Dermis microvascular lymphatic vessel endothelial cell (primary cell): ENCODE measurements at places on chromosomes 11 and 22. TPM values are rescaled to one million over a fixed set of nuclear protein-coding genes. Genes with fewer than 3 reads are reported as not detected.

Gene MS4A3
- not detected in 2 replicates for total RNA-seq

Gene SPI1
- total RNA-seq: under 0.01 TPM in 1 of 2 replicates, not detected in the other

Gene DBX1
- total RNA-seq: not detected in 2 replicates

Gene RCOR2
- 0.13 TPM in 2 replicates for total RNA-seq

Gene OR56A1
- not detected in 2 replicates for total RNA-seq

Gene THRSP
- total RNA-seq: not detected in 2 replicates

Gene CD3E
- not detected in 2 replicates for total RNA-seq

Gene FDX1
- 5.9 and 8.1 TPM in 2 replicates for total RNA-seq

Gene IGLL1
- total RNA-seq: not detected in 2 replicates

Gene UPK3A
- total RNA-seq: not detected in 2 replicates

Gene DEUP1
- total RNA-seq: not detected in 2 replicates

Gene TBX1
- total RNA-seq: 30.4 and 62.8 TPM in 2 replicates

Gene VPREB3
- 0.13 TPM in 1 of 2 replicates, not detected in the other for total RNA-seq

Gene TCN2
- 18.2 and 29.5 TPM in 2 replicates for total RNA-seq

Gene OR10A5
- total RNA-seq: not detected in 2 replicates

Gene WBP2NL
- total RNA-seq: not detected in 2 replicates

Gene CHRM1
- total RNA-seq: not detected in 2 replicates

Gene MPZL2
- total RNA-seq: 4.9 and 5.6 TPM in 2 replicates

Gene TMEM191C
- 0.13 and 0.39 TPM in 2 replicates for total RNA-seq

Gene IFITM10
- total RNA-seq: 0.39 and 1.3 TPM in 2 replicates

Gene OR52E8
- total RNA-seq: not detected in 2 replicates

Gene POU2AF2
- total RNA-seq: not detected in 2 replicates

Gene NXPE1
- total RNA-seq: not detected in 2 replicates

Gene MS4A4A
- not detected in 2 replicates for total RNA-seq

Gene NXF1
- total RNA-seq: 9.5 and 18.1 TPM in 2 replicates

Gene SMC1B
- total RNA-seq: under 0.01 TPM in 2 replicates

Gene TBCEL
- 19.3 and 27.2 TPM in 2 replicates for total RNA-seq

Gene GDPD4
- not detected in 2 replicates for total RNA-seq

Gene FIBIN
- total RNA-seq: not detected in 2 replicates

Gene RPS3
- total RNA-seq: 2,725 and 2,751 TPM in 2 replicates

Gene PRODH
- not detected in 2 replicates for total RNA-seq

Gene C11orf65
- not detected in 2 replicates for total RNA-seq

Gene OR52A1
- total RNA-seq: not detected in 2 replicates

Gene CBX7
- 3.0 and 4.4 TPM in 2 replicates for total RNA-seq

Gene TLCD5
- 4.1 and 7.2 TPM in 2 replicates for total RNA-seq

Gene ACAT1
- 102 and 110 TPM in 2 replicates for total RNA-seq

Gene RTN4R
- 1.2 and 2.3 TPM in 2 replicates for total RNA-seq

Gene OR5D13
- not detected in 2 replicates for total RNA-seq

Gene JAM3
- 8.6 and 15.8 TPM in 2 replicates for total RNA-seq
